Vagina (tissue), 2 donors: ENCODE measurements at places on chromosomes 4 and X. TPM values are rescaled to one million over a fixed set of nuclear protein-coding genes. Genes with fewer than 3 reads are reported as not detected.

Gene SLC35A2
- total RNA-seq: 7.1 TPM

GRCh38 chr4:78512357-78512920 is 39.1 kb upstream of the ANXA3 start:
- no peak for DNase-seq

- DNase-seq: no peak
Observed at GRCh38 chr4:168569066-168569930, 72.4 kb downstream of the PALLD start.

Gene YIPF6
- total RNA-seq: 19.2 TPM

GRCh38 chr4:159516556-159517140 is 413.8 kb downstream of the RAPGEF2 start:
- DNase-seq: no peak
